ENCODE measurements at places on chromosomes 6 and 20.

- no peak for DNase-seq
Observed at GRCh38 chr6:154166140-154166539, 127.1 kb downstream of the OPRM1 start.

GRCh38 chr6:131368198-131368911, 204.7 kb upstream of the ARG1 start:
- DNase-seq = no peak

DNA sequence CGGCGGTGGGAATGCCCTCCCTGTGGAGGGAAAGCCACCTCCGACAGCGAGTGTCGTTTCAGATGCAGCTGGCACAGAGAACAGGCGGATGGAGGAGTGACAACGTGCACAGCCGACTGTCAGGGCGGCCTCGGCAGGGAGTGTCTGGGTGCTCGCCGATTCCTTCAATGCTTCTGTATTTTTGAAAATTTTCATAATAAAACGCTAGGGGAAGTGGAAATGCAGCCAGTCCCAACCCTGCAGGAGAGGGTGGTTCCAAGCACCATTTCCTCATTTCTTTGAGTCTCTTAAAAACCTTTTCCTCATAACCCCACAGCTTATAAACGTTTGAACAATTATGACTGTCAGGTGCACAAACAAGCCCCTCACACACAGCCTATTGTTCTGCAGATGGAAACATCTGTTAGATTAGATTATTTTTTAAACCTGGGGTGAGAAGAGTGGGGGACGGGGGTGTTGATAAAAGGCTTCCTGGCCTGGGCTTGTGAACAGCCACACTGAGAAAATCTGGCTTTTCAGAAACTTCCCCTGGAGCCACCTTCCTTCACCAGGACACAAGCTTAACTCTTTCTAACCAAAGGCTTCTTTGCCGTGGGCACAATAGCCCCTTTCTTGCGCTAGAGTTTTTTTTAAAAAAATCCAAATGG, 228.9 kb downstream of the ANKRD60 start:
- no peak for DNase-seq

GRCh38 chr6:137452333-137452894, 41.8 kb downstream of the OLIG3 start:
- no peak for DNase-seq

DNA sequence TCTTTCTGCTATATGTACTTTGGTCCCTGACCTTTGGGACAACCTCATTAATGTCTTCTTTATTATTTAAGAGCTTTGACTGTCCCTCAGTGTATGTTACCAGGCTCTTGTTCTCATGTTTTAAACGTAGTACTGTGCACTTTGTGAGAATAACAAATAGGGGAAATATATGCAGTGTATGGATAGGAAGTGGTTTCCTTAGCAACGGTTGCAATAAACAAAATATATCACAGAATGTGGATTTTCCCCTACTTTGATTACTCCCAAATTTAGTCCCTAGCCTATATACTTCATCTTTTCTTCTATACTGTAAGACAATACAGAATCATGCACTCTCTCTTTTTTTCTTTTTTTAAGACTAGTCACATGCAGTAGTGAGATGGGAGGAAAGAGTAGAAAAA, 123.8 kb upstream of the AKIRIN2 start:
- DNase-seq = no peak

- no peak for DNase-seq
Observed at GRCh38 chr20:14885661-14886060, 548.2 kb upstream of the FLRT3 start.

- DNase-seq = no peak
Observed at GRCh38 chr6:1700278-1700967, 90.7 kb downstream of the FOXC1 start.

GRCh38 chr6:147341486-147341885, 137.3 kb downstream of the STXBP5 start:
- no peak for DNase-seq

GRCh38 chr6:72589096-72589495, 32.8 kb upstream of the KCNQ5 start:
- no peak for DNase-seq

GRCh38 chr6:113120224-113120581, 736.9 kb upstream of the MARCKS start:
- no peak for DNase-seq
